Activated CD4-positive, alpha-beta T cell treated with anti-CD3 and anti-CD28 coated beads for 36 hours (primary cell): ENCODE measurements at places on chromosomes 3 and 15.
A peak's percentile ranks its signal among the peaks of the same experiment; 100 is the strongest.

DNA sequence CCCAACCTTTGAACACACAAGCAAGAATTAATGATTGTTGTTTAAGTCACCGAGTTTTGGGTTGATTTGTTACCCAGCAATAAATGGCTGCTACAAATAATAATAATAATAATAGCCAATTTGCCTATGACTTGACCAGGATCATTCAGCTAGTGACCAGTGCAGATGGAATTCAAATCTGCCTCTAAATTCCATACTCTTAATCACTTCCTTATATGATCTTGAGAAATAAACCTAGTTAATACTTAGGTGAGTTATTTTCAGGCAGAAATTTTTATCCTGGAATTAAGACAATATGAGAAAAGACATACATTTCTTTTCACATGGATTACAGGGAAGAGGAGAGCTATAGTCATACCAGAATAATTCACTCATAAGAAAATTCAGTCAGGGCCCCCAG lies 116.0 kb upstream of the GALNT15 start:
- DNase-seq = no peak

DNA sequence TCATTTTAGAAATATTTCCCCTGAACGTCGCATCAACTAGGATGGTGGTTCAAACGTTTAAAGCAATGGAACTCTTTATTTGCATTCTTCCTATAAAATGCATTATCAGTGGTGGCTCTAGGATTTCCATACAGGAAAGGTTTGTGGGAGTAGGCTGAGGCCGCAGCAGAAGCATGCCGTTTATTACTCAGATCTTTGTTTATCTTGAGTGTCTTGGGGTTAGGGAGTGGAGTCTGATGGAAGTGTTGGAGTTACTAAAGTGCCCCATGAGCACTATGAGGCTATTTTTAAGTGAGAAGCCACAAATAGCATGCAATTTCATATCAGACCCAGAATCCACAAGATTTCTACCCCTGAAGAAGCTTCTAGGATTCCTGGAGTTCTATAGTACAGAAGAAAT lies 26.2 kb downstream of the ATOSA start:
- DNase-seq = no peak

GRCh38 chr3:10600726-10601125 lies 95.3 kb upstream of the ATP2B2 start:
- DNase-seq = no peak

DNA sequence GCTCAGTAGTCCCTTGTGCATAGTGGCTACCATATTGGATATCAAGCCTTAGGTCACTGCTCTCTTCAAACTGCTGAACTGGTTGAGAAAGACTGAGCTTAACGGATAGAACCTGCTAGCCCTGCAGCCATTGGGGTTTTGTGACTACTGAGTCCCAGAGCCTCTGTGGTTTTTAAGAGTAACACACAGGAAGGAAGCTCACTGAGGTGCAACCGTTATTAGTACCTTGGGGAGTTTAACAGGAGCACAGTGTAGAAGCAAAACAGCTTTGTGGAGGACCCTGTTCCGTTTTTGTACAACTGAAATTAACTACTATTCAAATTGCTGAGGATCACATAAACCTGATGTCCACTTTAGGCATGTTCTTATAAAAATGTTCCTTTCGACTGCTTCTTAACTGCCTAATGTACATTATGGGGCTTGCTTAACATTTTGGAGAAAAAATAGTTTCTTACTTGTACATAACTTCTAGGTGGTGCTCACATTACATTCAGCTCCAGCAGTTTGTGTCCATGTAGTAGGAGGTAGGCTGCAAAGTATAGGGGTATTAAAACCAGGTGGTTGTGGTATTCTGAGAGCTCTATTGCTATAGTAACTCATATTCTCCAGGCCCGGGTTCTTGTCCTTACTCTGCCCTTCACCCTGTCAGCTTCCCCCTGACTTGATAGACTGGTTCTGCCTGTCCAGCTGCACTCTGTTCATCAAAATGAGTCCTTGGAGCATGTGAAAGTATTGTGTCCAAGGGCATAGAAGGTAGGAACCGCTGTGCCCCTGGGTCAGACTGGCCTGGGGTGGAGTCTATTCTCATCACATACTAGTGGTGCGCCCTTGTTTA lies 17.3 kb downstream of the PXK start:
- no peak for DNase-seq

DNA sequence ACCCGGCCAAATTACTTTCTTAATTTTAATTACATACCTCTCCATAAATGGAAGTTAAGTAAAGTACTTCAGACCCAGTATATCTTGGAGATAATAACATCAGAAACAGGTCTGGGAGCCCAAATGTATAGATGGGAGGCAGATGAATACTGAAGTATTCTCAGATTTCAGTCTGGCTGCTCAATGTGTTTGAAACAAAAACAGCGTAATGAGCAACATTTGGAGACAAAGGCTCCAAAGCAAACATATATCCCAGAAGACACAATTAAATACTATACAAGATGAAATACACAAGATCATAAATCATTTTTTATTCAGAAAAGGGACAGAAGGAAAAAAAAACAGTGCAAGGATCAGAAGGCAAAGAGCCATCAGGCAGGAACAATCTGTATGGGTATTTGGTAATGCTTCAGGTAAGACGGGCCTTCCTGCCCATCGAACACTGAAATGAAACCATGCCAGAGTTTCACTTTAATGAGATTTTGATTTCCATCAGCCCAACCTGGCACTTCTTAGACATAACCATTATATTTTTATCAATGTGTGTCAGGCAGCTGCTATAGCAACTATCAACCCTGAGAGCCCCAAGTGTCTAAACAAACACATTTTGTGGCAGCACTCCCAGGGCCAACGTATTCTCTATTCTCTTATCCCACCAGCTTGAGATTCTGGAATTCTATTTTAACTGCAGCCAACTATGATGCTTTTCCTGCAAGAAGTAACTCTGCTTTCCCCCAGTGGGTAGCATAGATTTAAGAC lies 210.8 kb downstream of the STT3B start:
- DNase-seq = no peak

DNA sequence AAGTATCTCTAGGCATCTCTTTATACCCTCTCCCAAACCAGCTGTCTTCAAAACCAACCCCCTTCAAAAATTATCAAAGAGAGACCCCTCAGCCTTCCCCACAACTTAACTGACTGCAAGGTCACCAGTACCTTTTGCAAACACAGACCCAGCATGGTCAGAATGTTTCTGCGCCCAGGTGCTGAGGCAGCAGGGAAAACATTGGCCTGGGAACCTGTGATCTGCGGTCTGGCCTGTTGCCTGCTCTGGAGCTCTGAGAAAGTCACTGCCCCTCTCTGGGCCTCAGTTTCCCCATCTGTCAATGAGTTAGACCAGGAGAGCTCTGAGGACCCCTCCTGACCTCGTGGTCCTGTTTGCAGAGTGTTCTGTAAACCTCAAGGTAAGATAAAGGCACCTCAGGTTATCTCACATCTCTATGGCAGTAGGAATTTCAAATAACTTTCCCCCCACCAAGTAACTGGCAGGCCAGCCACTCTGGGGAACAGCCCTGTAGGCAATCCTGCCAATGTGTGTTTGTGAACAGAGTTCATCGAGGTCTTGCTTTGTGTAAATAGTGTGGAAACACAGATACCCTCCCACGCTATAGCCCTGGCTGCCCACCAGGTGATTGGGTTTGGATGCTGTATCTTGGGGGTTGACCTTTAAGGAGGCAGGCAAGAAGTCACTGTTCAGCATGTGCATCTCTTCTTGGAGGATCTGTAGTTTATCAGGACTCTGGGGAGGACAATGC lies 50.0 kb upstream of the SMAD6 start:
- DNase-seq = no peak

- no peak for DNase-seq
Observed at GRCh38 chr3:181610973-181611265, 100.8 kb upstream of the SOX2 start.

GRCh38 chr15:101103598-101103997 lies 148.2 kb downstream of the CHSY1 start:
- DNase-seq = no peak

- DNase-seq = no peak
Observed at GRCh38 chr3:53065841-53066480, 20.1 kb upstream of the SFMBT1 start.

GRCh38 chr3:102057781-102058421 lies 208.6 kb downstream of the NFKBIZ start:
- DNase-seq = no peak

DNA sequence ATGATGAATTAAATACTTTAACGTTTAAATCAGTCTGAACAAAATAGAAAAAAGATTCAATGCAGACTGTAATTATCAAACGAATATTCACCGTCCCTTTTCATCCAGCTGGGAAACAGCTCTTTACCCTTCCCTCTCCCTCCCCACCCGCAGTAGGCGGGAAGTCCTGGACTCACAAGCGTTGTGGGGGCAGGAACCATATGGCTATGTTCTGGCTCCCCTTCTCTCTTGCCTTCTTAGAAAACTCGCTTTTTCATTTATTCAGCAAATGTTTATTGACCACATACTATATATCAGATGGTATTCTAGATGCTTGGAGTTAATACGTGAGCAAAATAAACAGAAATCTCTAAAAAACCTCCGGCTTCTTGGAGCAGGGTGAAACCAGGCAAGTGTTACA lies 715 bp upstream of the SCAPER start:
- no peak for DNase-seq

GRCh38 chr3:15315003-15315402 lies 17.4 kb downstream of the SH3BP5 start:
- peak; percentile 38 for DNase-seq

DNA sequence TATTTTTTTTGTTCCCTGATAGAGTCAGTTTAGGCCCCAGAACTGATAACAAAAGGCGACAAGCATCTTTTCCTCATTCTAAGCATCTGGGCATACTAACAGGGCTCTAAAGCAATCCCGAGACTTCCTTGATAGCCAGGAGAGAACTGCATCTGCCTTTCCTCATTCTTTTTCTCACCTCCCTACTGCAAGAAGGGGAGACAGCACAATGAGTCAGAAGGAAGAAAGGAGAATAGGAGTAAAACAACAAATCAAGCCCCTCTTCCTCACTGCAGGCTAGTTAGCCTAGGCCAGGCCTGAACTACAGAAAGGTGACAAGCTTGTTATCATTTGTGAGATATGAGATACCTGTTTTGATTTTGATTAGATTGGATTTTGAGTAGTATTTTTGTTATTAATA lies 97.9 kb downstream of the NAALADL2 start:
- no peak for DNase-seq

GRCh38 chr3:30753766-30754165 lies 140.7 kb downstream of the GADL1 start:
- no peak for DNase-seq

DNA sequence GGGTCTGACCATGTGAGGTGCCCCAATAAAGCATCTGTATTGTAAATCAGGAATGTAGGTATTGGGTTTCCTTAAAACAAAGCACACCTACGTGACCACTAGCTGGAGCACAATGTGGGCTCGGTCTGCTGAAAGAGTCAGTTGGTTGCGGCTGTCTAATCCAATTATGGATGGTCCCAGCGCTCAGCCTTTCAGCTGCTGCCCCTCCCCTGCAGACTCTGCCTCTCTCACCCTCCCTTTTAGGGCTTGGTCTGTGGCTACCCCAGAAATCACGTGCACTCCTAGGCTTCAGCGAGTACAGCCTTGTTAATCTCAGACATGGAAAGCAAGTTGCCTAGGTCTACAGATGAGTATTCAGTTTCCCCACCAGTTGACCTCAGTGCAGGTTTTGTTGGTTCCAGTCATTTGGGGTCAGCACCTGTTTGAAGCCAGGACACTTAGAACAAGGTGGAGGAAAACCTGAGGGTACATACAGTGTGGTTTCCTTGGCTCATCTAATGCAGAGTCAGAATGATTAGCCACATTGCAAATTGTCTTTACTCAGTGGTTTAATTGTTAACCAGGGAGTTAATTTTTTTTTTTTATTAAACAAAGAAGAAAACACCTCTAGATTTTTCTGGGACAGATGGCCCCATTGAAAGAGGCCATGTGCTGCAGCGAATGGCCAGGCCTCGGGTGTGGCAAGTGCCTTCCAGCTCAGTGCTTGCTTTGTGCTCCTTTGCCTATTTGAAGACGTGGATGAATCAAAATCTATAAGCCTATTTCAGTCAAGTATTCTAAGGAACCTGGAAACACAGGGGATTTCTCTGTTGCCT lies 137.7 kb downstream of the IGF1R start:
- peak; percentile 26 for DNase-seq

DNA sequence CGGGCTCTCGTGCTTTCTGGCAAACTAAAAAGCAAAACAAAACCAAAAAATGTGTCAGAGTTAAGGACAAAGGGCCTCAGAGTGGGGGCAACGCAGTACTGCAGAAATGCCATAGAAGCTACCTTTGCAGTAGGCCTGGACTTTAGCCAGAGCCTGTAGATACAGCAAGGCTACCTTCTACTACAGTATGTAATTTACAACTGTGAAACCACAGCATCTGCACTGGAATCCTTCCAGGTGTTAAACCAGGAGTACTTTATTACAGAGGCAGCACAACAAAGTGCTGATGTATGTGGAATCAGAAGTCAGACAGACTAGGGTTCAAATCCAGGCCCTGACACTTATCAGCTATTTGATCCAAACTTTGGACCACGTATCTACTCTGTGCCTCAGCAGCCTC lies 34.9 kb downstream of the RUBCN start:
- no peak for DNase-seq

DNA sequence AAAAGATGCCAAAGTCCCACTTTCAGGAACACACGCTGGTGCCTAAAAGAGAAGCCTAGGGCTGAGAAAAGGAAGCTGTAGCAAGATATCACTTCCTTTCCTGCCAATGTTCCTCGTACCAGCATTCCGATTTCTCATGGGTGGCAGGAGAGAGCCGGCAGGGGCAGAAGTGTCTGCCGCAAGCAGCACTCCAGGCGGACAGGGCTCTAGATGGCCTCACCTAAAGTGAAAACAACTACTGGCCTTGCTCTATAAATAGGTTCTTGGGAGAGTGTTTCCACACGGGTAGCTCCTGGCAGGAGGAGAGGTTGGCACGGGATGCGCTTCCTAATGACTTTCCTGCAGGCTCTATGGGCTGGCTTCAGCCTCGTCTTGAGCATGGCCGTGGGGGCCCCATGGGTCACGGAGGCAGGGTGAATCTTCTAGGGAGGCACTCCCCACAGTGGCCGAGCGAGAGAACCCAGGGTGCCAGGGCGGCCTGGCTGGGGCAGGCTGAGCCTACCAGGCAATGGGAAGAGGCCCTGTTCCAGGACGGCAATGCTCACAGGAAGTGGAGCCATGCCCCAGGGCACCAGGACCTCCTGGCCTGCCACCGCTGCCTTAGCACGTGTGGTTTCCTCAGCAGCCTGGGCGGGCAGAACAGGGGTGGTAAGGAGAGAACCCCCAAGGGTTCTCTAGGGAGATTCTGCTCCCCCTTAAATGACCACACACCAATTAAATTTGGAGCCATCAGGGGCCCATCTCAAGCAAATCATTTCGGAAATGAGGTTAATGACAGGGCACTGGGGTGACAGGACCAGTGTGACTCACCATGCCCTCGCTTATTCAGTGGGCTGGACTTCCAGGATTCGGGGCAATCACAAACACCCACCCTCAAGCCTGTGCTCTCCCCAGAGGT lies 14.6 kb upstream of the DUSP7 start:
- DNase-seq = no peak

DNA sequence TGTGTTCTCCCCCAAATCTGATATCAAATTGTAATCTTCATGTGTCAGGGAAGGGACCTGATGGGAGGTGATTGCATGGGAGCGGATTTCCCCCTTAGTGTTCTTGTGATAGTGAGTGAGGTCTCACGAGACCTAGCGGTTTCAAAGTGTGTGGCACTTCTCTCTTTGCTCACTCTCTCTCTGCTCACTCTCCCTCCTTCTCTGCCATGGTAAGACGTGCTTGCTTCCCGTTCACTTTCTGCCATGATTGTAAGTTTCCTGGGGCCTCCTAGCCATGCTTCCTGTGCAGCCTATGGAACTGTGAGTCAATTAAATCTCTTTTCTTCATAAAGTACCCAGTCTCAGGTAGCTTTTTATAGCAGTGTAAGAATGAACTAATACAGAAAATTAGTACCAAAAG lies 30.6 kb upstream of the OR5H6 start:
- no peak for DNase-seq
